Pancreas (tissue), 10 donors: ENCODE measurements at places on chromosomes 3 and 15. TPM values are rescaled to one million over a fixed set of nuclear protein-coding genes. Genes with fewer than 3 reads are reported as not detected.

GPR149 gene
- 0.16 TPM for polyA plus RNA-seq

NUP210 gene
- 12.4 TPM for polyA plus RNA-seq

SLC22A13 gene
- 0.05 TPM for polyA plus RNA-seq

KY gene
- polyA plus RNA-seq = 0.04 TPM

FBXO40 gene
- not detected for polyA plus RNA-seq

CCR9 gene
- not detected for polyA plus RNA-seq

CCK gene
- 0.38 TPM for polyA plus RNA-seq

SNX33 gene
- 9.8 TPM for polyA plus RNA-seq

CPN2 gene
- polyA plus RNA-seq = not detected

ALG1L2 gene
- polyA plus RNA-seq = not detected

IL5RA gene
- 0.35 TPM for polyA plus RNA-seq

SEMA3F gene
- 7.1 TPM for polyA plus RNA-seq

RHOV gene
- 8.1 TPM for polyA plus RNA-seq

SENP7 gene
- 6.7 TPM for polyA plus RNA-seq

STAB1 gene
- polyA plus RNA-seq = 140 TPM

GOLGA8T gene
- 0.21 TPM for polyA plus RNA-seq

CKMT1A gene
- polyA plus RNA-seq = 2.0 TPM

C3orf49 gene
- polyA plus RNA-seq = not detected
